HFFc6 (cell line): ENCODE measurements at places on chromosomes 6 and 20. TPM values are rescaled to one million over a fixed set of nuclear protein-coding genes. Genes with fewer than 3 reads are reported as not detected.

NT5E gene
- total RNA-seq, result 247 to 323 TPM (median 290 TPM) in 3 replicates

SLC17A9 gene
- 33.0 to 40.5 TPM (median 38.7 TPM) in 3 replicates for total RNA-seq

MYL9 gene
- total RNA-seq, result 1,161 to 1,631 TPM (median 1,206 TPM) in 3 replicates

RUNX2 gene
- total RNA-seq, result 7.0 to 9.6 TPM (median 8.0 TPM) in 3 replicates

DNA sequence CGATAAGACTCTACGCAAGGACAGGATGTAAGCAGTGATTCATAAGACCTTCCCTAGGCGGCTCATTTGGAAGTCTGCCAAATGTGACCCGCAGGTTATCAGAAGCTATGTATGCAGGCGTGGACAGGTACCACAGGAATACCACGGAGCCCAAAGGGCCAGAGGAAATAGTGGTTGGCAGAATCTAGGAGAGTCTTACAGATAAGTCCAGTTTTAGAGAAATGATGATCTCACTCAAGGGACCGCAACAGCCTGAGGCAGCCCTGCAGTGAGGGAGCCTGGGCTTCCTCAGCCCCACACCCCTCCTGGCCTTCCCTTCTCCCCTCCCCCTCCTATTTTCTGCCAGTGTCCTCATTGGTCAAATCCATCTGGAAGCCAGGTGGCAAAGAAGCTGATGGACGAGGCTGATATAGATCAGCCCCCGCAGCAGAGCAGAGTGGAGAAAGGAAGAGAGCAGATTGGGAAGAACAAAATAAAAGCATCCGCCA lies 110.6 kb downstream of the FNDC1 start:
- peaks cover 4% of the 10 kb centered on the region; the same call in 1 of the 2 replicates for H3K4me1 ChIP-seq
- no peak for DNase-seq
- no peaks in the 10 kb centered on the region; the same call in none of the 2 replicates for H3K36me3 ChIP-seq
- H3K4me3 ChIP-seq, result no peak overlapping the region

GRCh38 chr6:33904050-33904746 lies 100.4 kb upstream of the MLN start:
- DNase-seq, result no peak
- H3K27me3 ChIP-seq, result peaks cover 67% of the 10 kb centered on the region
- no peak overlapping the region for H3K27ac ChIP-seq
- no peak overlapping the region for H3K4me3 ChIP-seq
- peaks cover 6% of the 10 kb centered on the region; the same call in 1 of the 2 replicates for H3K36me3 ChIP-seq

GRCh38 chr6:41818271-41819054 lies 31.0 kb downstream of the TOMM6 start:
- H3K27me3 ChIP-seq, result no peaks in the 10 kb centered on the region
- no peak for DNase-seq
- no peaks in the 10 kb centered on the region for H3K36me3 ChIP-seq
- no peak overlapping the region for H3K4me3 ChIP-seq

GRCh38 chr20:19466206-19466928 lies 253.9 kb downstream of the SLC24A3 start:
- no peak for DNase-seq
- no peak overlapping the region for H3K27ac ChIP-seq
- H3K4me3 ChIP-seq, result no peak overlapping the region
- no peaks in the 10 kb centered on the region for H3K4me1 ChIP-seq
- H3K36me3 ChIP-seq, result no peaks in the 10 kb centered on the region

- H3K27me3 ChIP-seq, result no peaks in the 10 kb centered on the region; the same call in 1 of the 2 replicates
- H3K36me3 ChIP-seq, result no peaks in the 10 kb centered on the region
- H3K27ac ChIP-seq, result peak overlapping the region; percentile 27
These were observed 29.2 kb upstream of the CCN2 start for GRCh38 chr6:131980338-131980790.

GRCh38 chr20:62168061-62168460 lies 14.8 kb upstream of the MTG2 start:
- H3K36me3 ChIP-seq, result 0 out of 2 replicates have a peak, but pooled peaks cover 5% of the 10 kb centered on the region
- H3K27ac ChIP-seq, result no peak overlapping the region
- H3K4me3 ChIP-seq, result no peak overlapping the region
- no peaks in the 10 kb centered on the region for H3K4me1 ChIP-seq
- no peaks in the 10 kb centered on the region for H3K27me3 ChIP-seq

GRCh38 chr6:30101444-30102413 lies 11.2 kb downstream of the TRIM31 start:
- DNase-seq, result peak; percentile 85
- H3K4me3 ChIP-seq, result peak overlapping the region; percentile 90
- peaks cover 30% of the 10 kb centered on the region for H3K27me3 ChIP-seq
- H3K4me1 ChIP-seq, result peaks cover 40% of the 10 kb centered on the region

DNA sequence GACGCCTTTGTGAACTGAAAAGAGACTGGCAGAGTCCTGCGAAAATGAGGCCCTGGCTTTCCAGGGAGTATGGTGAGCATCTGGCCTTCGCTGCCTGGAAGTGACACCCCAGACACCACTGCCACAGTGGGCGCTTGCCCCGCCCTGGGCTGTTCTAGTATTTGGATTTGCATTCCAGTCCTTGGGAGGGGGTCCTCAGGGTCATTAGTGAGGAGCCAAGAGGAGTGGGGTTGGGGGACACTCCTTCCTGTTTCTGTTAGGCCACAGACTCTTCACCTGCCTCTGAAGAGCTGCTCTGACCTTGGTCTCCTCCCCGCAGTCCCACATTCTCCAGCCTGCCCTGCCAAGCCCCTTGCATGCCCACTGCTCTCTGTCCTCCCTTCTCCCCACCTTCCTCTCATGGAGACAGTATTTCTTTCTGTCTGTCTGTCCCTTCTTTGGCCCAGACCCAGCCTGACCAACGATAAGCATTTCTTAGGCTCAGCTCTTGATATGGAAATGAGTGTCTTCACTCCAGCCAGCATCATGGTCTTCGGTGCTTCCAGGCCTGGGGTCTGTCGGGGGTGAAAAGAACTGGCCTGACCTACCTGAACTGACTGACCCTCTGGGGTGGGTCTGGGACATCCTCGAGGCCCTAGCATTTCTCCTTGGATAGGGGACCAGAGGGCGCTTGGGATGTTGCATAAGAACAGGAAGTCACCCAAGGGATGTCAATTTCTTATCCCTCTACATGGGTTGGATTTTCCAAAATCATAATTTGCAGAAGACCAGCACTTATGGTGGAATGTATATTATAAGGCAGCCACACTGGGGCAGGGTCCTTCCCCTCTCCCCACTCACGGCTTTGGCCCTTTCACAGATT lies 19.4 kb downstream of the SLC9A8 start:
- no peaks in the 10 kb centered on the region for H3K27me3 ChIP-seq
- H3K4me1 ChIP-seq, result peaks cover 8% of the 10 kb centered on the region; the same call in 1 of the 2 replicates
- H3K4me3 ChIP-seq, result no peak overlapping the region
- peaks cover 18% of the 10 kb centered on the region for H3K36me3 ChIP-seq
- H3K27ac ChIP-seq, result no peak overlapping the region; the same call in 1 of the 2 replicates

DNA sequence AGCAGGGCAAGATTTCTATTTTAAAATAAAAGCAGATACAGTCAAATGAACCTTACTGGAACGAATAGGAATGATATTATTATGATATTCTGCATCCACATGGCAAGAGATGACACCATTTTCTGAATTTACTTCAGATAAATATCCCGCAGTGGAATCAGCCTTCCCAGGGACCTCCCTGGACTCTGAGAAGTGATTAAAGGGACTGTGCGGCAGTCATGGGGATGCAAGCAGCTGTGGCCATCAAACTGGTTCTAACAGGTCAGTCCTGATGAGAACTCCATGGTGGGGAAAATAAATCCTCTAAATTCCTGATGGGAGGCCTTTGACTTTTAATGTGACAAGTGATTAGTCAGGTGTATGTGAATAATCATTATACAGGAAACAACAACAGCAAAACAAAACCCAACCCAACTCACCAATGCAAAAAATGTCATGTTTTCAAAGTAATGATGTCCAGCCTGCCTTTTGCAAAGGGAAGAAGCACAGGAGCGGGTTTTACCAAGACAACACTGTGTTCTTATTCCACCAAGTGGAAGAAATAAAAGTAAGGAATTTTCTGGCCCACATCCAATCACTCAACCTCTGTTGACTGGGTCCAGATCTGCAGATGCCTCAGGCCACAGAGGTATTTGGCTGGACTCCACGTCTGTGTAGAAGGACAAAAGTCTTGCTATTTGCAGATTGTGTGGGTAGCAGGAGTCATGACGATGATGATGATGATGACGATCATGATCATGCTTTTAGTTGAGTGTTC lies 61.9 kb upstream of the CITED2 start:
- no peaks in the 10 kb centered on the region for H3K36me3 ChIP-seq
- H3K27me3 ChIP-seq, result no peaks in the 10 kb centered on the region; the same call in 1 of the 2 replicates
- H3K27ac ChIP-seq, result peak overlapping the region; percentile 20; the same call in 1 of the 2 replicates
- no peak overlapping the region for H3K4me3 ChIP-seq
